CD4-positive, CD25-positive, alpha-beta regulatory T cell (primary cell): ENCODE measurements at places on chromosomes 16 and 17. TPM values are rescaled to one million over a fixed set of nuclear protein-coding genes. Genes with fewer than 3 reads are reported as not detected.
A peak's percentile ranks its signal among the peaks of the same experiment; 100 is the strongest.

Gene CNGB1
- total RNA-seq, result not detected

Gene SPATA22
- not detected for total RNA-seq

Gene ZNF276
- 108 TPM for total RNA-seq

Gene YBX2
- not detected for total RNA-seq

Gene TP53TG3B
- not detected for total RNA-seq

GRCh38 chr16:87924041-87924810 lies 12.1 kb downstream of the CA5A start:
- no peak for DNase-seq

DNA sequence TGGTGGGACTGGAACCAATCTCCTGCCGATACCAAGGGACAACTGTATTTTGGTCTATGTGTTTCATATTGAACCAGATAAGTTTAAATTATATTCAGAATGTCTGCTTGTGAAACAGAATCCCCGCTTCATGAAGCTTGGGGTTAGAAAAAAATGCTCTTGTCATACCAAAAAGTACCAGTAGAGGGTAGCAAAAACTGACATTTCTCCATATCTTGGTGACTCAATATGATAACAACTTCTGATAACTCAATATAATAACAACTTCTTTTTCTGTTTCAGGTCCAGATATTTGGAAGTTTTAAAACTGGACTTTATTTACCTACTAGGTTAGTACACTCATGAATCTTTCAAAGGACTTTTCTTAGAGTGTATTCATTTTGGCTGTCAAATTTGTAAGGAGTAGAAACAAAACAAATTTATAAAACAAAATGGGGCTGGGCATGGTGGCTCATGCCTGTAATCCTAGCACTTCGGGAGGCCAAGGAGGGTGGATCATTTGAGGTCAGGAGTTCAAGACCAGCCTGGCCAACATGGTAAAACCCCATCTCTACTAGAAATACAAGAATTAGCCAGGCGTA lies 52.3 kb upstream of the ADCY7 start:
- DNase-seq, result peak; percentile 67
